ENCODE measurements at places on chromosomes 11 and 22.

- H3K36me3 ChIP-seq: no peaks in the 10 kb centered on the region
- H3K4me3 ChIP-seq: no peak overlapping the region
- no peak for DNase-seq
- H3K27ac ChIP-seq: no peak overlapping the region
Measured at GRCh38 chr11:45688472-45689033, 23.1 kb upstream of the CHST1 start.

- no peak overlapping the region for H3K4me3 ChIP-seq
- H3K27me3 ChIP-seq: 0 out of 2 replicates have a peak, but pooled peaks cover 7% of the 10 kb centered on the region
- no peak for DNase-seq
- H3K4me1 ChIP-seq: no peaks in the 10 kb centered on the region
Measured at GRCh38 chr11:6377902-6378639, 12.2 kb upstream of the SMPD1 start.

GRCh38 chr22:24427500-24428164, at the start of gene ADORA2A:
ADORA2A (plus strand) TSS chr22:24427599; CDS start chr22:24433405, 5,806 bp downstream.
- H3K4me3 ChIP-seq: no peak within 1 kb of the TSS
- H3K4me1 ChIP-seq: no peaks in the 10 kb centered on the region
- no peak for DNase-seq

DNA sequence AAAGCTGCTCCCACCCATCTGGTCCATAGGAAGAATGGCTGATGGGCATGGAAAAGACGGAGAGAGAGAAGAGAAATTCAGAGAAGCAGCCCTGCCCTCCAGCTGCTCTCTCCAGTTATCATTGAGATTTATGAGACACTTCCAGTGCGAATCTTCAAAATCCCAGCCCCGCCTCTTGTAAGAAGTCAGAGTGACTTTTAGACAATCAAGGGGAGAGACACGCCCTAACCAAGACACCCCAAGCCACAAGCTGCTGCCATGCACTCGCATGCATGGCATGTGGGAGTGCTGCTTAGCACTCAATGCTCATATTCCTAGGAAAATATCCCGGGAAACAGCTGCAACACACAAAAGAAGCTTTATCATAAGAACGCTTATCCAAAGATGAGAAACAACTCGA, 110.6 kb upstream of the BID start:
- H3K4me1 ChIP-seq: no peaks in the 10 kb centered on the region
- H3K36me3 ChIP-seq: no peaks in the 10 kb centered on the region
- H3K4me3 ChIP-seq: no peak overlapping the region
- no peak overlapping the region for H3K27ac ChIP-seq
- H3K27me3 ChIP-seq: no peaks in the 10 kb centered on the region

DNA sequence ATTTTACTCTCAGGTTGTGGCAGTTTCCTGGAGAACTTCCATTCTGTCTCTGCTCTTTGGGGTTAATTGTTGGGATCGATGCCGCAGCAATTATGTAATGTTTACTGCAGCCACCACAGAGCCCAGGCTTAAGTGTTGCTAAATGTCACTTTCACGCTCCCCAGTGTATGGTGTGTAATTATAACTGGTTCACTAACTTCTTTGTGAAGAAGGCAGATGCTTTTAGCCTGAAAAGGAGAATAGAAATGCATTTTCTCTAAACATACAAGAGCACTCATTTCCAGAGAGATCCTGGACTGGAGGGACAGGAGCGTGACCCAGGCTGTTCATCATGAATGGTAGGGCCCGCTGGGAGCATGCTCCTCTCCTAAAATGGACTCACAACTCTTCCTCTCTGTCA, 132.2 kb upstream of the PLET1 start:
- no peaks in the 10 kb centered on the region for H3K27me3 ChIP-seq
- no peaks in the 10 kb centered on the region for H3K36me3 ChIP-seq
- H3K27ac ChIP-seq: no peak overlapping the region
- no peaks in the 10 kb centered on the region for H3K4me1 ChIP-seq
- no peak overlapping the region for H3K4me3 ChIP-seq

GRCh38 chr22:36440429-36441002, 40.9 kb downstream of the TXN2 start:
- H3K4me3 ChIP-seq: no peak overlapping the region
- no peaks in the 10 kb centered on the region for H3K36me3 ChIP-seq
- H3K27ac ChIP-seq: no peak overlapping the region
- no peaks in the 10 kb centered on the region for H3K27me3 ChIP-seq
- H3K4me1 ChIP-seq: peaks cover 33% of the 10 kb centered on the region

- H3K27ac ChIP-seq: no peak overlapping the region
- H3K4me3 ChIP-seq: no peak overlapping the region
- H3K36me3 ChIP-seq: no peaks in the 10 kb centered on the region
- DNase-seq: no peak
- no peaks in the 10 kb centered on the region for H3K27me3 ChIP-seq
- H3K4me1 ChIP-seq: peaks cover 32% of the 10 kb centered on the region
Measured at GRCh38 chr11:75424396-75424795, 8.6 kb downstream of the KLHL35 start.

GRCh38 chr11:119573858-119574257, 150.9 kb upstream of the THY1 start:
- H3K4me3 ChIP-seq: no peak overlapping the region
- peaks cover 14% of the 10 kb centered on the region for H3K4me1 ChIP-seq
- no peak overlapping the region for H3K27ac ChIP-seq

DNA sequence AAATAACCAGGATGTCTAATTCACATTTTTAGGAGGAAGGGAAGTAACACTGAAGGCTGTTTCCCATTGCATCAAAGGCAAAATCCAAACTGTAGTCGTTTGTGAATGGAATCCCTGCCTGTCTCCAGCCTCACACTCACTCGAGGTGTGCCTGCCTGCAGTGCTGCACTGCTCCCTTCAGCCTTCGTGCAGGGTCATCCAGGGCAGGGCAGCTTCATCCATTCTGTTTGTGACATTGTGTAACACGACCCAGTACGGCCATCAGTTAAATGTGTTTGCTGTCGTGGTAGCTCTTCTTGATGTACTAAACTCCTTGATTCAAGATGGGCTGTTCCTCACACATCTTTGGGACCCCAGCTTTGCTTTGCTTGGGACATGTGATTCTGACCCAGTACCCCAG, 34.3 kb downstream of the LDLRAD3 start:
- no peak for DNase-seq
- H3K27me3 ChIP-seq: no peaks in the 10 kb centered on the region
- H3K27ac ChIP-seq: no peak overlapping the region
- H3K4me1 ChIP-seq: no peaks in the 10 kb centered on the region

DNA sequence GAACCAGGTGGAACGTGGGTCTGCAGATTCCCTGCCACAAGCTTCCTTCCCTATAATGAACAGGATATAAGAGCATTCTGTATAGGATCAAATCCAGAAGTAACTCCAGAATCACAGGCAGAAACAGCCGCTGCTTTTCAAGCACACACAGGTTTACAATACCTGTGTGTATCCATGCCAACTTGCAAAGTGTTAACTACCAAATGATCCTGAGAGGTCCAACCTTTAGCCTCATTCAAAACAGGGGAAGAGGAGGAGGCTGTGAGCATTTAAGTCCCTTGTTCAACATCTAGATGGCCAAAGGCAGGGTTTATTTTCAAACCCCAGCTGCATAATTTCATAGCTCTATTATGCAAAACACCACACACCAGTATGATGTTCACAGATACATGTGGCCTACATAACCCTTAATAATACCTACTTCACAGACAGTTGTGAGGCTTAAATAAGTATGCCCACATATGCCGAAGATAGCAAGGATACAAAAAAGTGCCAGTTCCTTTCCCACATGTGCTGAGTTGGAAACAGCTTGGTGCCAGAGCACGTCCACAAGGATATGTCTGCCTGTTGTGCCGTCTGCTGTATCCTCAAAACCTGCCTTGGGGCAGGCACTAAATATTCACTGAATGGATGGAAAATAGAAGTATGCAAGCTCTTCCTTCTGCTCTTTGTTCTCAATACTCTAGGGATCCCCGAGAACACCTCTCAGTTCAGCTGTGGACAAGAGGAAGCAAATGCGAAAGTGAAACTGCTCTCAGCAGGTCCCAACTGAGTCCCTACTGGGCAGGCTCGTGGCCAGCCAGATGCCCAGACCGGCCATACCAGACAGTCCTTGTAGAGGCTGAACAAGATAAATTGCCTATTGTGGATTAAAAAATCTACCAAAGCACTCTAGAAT, 66.8 kb downstream of the LARGE1 start:
- no peaks in the 10 kb centered on the region for H3K27me3 ChIP-seq
- peak overlapping the region; percentile 55 for H3K27ac ChIP-seq
- peak overlapping the region; percentile 64 for H3K4me3 ChIP-seq
- H3K4me1 ChIP-seq: peaks cover 32% of the 10 kb centered on the region
- DNase-seq: peak; percentile 68
- no peaks in the 10 kb centered on the region for H3K36me3 ChIP-seq

GRCh38 chr11:30465623-30466022, 120.5 kb downstream of the MPPED2 start:
- H3K4me1 ChIP-seq: no peaks in the 10 kb centered on the region
- no peak overlapping the region for H3K4me3 ChIP-seq
- H3K27ac ChIP-seq: no peak overlapping the region
- peaks cover 2% of the 10 kb centered on the region for H3K27me3 ChIP-seq

DNA sequence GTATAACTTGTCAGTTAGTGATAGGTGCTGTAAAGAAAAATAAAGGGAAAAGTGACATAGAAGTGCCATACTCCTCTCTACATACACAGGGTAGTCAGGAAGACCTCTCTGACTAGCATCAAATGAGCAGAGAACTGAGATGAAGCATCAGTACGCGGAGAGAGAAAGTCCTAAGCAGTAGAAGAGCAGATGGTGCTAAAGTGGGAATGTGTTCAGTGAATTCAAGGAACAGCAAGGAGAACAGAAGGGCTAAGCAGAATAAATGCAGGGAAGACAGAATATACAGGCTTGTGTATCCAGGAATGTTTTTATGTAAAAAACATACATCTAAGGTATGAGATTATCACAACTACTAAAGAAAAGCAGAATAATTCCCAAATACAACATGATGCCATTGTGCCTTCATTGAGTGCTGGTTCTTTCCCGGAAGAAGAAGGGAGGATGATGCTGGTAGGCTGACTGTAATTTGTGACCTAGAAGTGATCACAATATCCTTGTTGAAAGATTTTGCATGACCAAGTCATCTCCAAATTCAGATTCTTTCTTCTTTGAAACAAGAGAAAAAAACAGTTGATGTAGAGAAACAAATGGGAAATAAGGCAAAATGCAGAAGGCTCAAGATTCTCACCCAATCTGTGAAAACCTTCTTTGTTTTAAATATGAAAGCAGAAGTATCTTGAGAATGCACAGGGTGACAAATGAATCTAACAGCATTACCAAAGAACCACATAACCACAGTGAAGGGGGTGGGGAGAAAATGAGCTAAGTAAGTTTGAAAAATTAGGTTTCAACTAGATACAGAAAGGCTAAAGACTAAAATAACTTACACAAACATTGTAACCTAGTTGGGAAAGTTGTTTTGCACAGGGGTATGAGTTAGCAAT, 20.5 kb downstream of the MRE11 start:
- no peaks in the 10 kb centered on the region for H3K4me1 ChIP-seq
- H3K27ac ChIP-seq: no peak overlapping the region
- DNase-seq: no peak
- H3K27me3 ChIP-seq: no peaks in the 10 kb centered on the region
- no peak overlapping the region for H3K4me3 ChIP-seq

GRCh38 chr11:95711162-95711944, 78.2 kb downstream of the FAM76B start:
- peaks cover under 1% of the 10 kb centered on the region for H3K27me3 ChIP-seq
- no peak for DNase-seq
- no peaks in the 10 kb centered on the region for H3K36me3 ChIP-seq
- H3K4me3 ChIP-seq: no peak overlapping the region
- no peak overlapping the region for H3K27ac ChIP-seq

GRCh38 chr11:93034723-93035039, 65.2 kb downstream of the MTNR1B start:
- H3K27me3 ChIP-seq: no peaks in the 10 kb centered on the region
- no peaks in the 10 kb centered on the region for H3K4me1 ChIP-seq
- no peak overlapping the region for H3K27ac ChIP-seq

- no peaks in the 10 kb centered on the region for H3K4me1 ChIP-seq
- no peak overlapping the region for H3K4me3 ChIP-seq
- no peaks in the 10 kb centered on the region for H3K36me3 ChIP-seq
- DNase-seq: no peak
- H3K27ac ChIP-seq: no peak overlapping the region
- peaks cover 59% of the 10 kb centered on the region for H3K27me3 ChIP-seq
Measured at GRCh38 chr22:38448945-38449745, 5.9 kb downstream of the KCNJ4 start.

DNA sequence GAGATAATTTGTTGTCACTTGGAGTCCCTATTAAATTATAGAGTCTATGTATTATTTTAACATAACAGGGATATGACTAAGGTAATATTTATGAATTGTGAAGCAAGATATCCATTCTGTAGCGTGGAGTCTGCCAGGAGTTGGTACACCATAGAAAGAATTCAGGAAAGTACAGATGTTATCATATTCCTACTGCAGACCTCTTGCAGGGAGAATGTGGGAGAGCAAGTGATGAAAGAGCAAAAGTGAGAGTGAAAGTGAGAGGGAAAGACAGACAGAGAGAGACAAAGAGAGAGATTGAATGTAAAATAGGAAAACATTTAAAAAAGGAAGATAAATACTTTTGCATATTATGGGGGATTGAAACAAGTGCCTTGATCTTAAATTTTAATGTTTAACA, 468.8 kb downstream of the CNTN5 start:
- H3K27me3 ChIP-seq: no peaks in the 10 kb centered on the region
- no peak overlapping the region for H3K4me3 ChIP-seq
- H3K36me3 ChIP-seq: no peaks in the 10 kb centered on the region
- DNase-seq: no peak

DNA sequence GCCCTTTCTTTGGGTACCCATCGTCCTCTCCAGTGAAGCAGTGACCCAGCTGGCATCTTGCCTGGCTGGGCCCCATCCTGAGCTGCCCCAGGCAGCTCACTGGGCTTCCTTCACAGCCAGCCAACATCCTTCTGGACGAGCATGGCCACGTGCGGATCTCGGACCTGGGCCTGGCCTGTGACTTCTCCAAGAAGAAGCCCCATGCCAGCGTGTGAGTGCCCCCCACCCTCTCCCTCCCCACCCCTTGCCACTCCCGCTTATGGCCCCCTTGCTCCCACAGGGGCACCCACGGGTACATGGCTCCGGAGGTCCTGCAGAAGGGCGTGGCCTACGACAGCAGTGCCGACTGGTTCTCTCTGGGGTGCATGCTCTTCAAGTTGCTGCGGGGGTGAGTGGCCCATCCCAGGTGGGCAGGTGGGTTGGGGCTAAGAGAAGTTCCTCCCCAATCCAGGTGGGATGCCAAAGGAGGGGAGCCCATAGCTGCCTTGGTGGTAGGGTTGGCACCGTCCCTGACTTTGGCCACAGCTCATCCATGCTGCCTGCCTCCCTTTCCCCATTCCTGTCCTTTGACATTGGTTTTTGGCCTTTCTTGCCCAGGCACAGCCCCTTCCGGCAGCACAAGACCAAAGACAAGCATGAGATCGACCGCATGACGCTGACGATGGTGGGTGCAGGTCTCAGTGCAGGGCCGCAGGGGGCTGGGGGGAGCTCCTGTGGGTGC, 6.8 kb upstream of the ANKRD13D start:
- DNase-seq: no peak
- H3K36me3 ChIP-seq: peaks cover 8% of the 10 kb centered on the region
- H3K27me3 ChIP-seq: no peaks in the 10 kb centered on the region
- no peak overlapping the region for H3K4me3 ChIP-seq
- H3K27ac ChIP-seq: no peak overlapping the region

- no peak for DNase-seq
- H3K4me3 ChIP-seq: no peak overlapping the region
- H3K27me3 ChIP-seq: no peaks in the 10 kb centered on the region
- no peaks in the 10 kb centered on the region for H3K36me3 ChIP-seq
- H3K4me1 ChIP-seq: peaks cover 6% of the 10 kb centered on the region
- no peak overlapping the region for H3K27ac ChIP-seq
Measured at GRCh38 chr11:62119569-62119968, 4.2 kb upstream of the INCENP start.
